ENCODE measurements at places on chromosomes 6 and 20. TPM values are rescaled to one million over a fixed set of nuclear protein-coding genes. Genes with fewer than 3 reads are reported as not detected.

PRR18 gene
- 22.1 TPM for polyA plus RNA-seq

NOTCH4 gene
- 30.2 TPM for polyA plus RNA-seq

BANF2 gene
- not detected for polyA plus RNA-seq

CITED2 gene
- 55.7 TPM for polyA plus RNA-seq

- DNase-seq: no peak
Observed at GRCh38 chr20:4069751-4070150, 54.4 kb upstream of the RNF24 start.

DNA sequence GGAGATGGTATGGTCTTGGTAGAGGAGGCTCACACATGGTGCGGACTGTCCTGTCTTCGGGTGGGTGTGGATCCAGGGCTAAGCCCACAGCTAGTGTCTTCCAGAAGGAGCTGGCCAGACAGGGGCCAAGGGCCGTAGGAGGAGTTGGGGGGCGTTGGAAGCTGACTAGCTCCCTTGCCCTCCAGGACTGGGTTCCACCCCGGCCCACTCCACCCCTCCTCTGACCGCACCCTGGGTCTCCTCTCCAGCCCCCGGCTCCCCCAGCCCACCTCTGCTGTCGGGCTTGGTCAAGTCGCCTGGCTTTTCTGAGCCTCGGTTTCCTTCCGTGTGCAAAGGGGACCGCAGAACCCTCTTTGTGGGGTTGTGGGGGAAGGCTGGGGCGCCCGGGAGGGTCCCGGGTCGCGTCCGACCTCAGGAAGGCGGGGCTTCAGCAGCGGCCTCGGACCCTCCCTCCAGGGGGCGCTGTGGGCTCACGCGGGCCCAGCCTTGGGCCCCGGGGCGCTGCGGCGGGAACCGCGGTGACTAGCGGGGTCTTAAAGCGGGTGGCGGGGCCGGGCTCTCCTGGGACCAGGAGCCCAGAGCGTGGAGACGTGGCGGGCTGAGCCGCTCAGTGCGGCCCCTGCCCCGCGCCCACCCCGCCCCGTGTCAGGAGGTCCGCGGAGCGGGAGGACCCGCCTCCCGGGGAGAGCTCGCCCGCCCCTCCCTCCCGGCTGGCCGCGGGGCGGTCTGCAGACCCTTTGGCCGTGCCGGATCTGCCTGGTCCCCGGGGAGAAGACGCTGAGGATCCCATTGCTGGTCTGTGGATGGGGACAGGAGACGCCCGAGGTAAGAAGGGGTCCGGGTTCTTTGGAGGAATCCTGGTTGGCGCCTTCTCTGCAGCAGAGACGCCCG, 5.4 kb downstream of the NPBWR2 start:
- DNase-seq: peak; percentile 42

GRCh38 chr20:23697947-23698346, 9.1 kb upstream of the CST4 start:
- no peak for DNase-seq

OR12D3 gene
- polyA plus RNA-seq: not detected

GRCh38 chr6:110714143-110714542, 101.1 kb downstream of the CDK19 start:
- DNase-seq: no peak

DNA sequence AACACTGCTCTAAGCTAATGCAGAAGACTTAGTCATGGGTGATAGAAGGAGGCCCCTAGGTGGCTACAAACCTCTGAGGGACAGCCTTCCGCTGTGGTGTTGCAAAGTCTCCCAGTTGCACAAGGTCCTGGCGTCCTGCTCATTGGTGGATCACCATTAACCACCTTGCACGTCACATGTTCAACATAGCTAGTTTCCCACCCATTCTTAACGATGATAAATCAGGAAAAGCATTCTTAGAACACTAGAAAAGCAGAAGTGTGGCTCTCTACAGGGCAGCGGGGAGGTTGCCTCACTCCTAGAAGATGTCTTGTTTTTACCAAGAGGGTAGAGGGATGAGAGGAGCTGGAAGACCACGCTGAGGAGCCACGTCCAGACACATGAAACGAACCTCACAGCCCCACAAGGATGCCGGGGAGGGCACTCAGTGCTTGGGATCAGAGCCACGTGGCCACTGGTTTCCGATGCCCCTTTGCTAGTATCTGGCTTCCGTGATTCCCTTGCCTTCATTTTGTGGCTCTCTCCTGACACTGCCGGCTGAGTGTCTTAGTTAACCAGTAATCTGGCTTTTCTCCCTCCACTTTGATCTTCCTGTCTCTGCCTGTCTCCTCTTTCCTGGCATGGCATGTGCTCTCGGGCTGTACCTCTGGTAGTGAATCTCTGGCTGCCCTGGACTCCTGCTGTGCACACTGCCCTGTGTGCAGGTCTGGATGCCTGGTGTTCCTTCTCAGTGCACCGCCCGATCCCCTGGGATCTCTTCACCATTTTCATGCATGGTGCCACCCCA, 91.4 kb upstream of the NEDD9 start:
- no peak for DNase-seq

DNA sequence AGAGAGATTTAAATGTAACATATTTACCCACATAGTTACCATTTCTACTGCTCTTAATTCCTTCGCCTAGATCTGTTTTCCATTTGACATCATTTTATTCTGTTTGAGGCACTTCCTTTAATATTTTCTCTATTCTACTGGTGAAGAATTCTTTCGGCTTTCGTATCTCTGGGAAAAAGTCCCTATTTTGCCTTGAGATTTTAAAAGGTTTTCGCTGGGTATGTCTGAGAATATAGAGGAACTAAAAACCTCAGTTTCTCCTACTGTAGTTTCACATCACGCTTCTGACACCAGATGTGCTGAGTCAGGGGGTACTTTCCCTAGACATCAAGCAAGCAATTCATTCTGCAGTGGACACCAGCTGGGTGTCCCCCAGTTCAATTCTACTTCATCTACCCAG, 61.7 kb downstream of the E2F3 start:
- DNase-seq: no peak

- DNase-seq: no peak
Observed at GRCh38 chr20:25408890-25409289, 1.4 kb downstream of the GINS1 start.

DNAH8 gene
- not detected for polyA plus RNA-seq

DNA sequence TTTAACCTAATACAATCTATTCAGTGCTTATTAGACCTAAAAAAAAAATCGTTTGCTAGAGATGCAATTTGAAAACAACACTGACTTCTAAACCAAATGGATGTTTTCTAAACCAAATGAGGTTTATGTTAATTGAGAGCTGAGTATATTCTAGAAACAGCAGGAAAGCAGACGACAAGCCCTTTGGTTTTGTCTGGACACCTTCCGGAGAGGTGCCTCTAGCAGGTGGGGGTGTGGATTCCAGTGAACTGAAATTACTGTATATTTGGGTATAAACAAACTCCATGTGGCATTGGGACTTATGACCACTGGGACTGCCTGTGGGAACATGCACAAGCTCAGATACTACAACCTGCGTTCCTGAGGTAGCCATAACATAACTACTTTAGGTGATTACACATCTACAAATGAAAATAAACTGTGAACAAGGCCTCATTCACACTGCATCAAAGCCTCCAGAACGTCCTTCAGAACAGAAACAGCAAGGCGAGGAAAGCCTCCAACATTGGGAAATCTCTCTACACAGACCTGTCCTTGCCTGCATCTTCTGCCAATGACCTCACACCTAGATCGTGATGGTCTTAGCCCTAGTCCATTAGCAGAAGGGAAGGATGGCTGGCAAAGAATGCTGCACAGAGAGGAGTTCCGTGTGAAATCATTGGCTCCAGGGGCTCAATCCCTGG, 206.8 kb upstream of the FOXQ1 start:
- no peak for DNase-seq

RAET1E gene
- 0.17 TPM for polyA plus RNA-seq

DNA sequence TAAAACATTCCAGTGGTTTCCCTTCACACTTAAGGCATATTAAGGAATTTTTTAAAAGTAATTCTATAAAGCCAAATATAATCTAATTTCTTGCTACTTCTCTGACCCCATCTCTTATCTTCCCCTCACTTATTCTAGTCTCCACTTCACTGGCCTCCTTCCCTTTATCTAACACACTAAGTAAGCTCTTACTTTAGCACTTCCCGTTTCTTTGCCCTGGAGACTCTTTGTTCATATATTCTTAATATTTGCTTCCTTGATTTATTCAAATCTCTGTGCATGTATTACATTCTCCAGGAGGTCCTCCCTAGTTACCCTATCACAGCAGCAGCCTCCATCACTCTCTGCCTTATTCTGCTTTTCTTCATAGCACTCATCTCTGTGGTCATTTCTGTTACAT, 20.3 kb downstream of the GTPBP2 start:
- no peak for DNase-seq

GRCh38 chr20:25038591-25039015, 19.3 kb downstream of the ACSS1 start:
- DNase-seq: peak; percentile 29

Data from brain (organoid and tissue), 16 donors.